Activated CD4-positive, alpha-beta memory T cell treated with anti-CD3 and anti-CD28 coated beads, Interleukin-2, amount 10 ng/mL, durations not matched to agents 7 days and 5 days (primary cell): ENCODE measurements at places on chromosomes 13 and 19. TPM values are rescaled to one million over a fixed set of nuclear protein-coding genes. Genes with fewer than 3 reads are reported as not detected.

MYPOP gene
- 12.5 TPM for total RNA-seq

RCBTB1 gene
- 19.0 TPM for total RNA-seq

ZNF565 gene
- 2.0 TPM for total RNA-seq

GRIN2D gene
- 0.18 TPM for total RNA-seq

RNF17 gene
- not detected for total RNA-seq

TMPRSS9 gene
- total RNA-seq = not detected

ZNF724 gene
- total RNA-seq = 10.5 TPM

SEMA6B gene
- total RNA-seq = not detected

GRCh38 chr13:90746230-90746629, 601.3 kb upstream of the MIR17HG start:
- no peaks in the 10 kb centered on the region for H3K27me3 ChIP-seq
- H3K27ac ChIP-seq = no peak overlapping the region
- H3K4me3 ChIP-seq = no peak overlapping the region

DNA sequence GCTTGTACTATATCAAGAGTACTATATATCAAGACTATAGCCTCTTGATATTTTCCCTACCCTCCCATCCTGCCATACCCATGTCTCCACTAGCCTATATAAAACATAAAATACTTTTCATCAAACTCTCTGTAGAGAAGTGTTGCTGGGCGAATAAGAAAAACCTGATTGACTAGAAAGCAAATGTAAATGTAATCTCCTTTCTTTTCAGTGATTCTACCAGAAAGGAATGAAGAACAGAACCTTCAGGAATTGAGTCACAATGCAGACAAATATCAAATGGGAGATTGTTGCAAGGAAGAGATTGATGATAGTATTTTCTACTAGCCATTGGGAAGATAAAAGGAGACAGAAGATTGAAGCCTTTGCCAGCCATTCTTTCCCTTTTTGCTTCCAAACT, 89.2 kb downstream of the KCNRG start:
- no peak for DNase-seq
- H3K27ac ChIP-seq = no peak overlapping the region
- no peak overlapping the region for H3K4me3 ChIP-seq
- H3K27me3 ChIP-seq = no peaks in the 10 kb centered on the region
- peaks cover 9% of the 10 kb centered on the region for H3K36me3 ChIP-seq

GRCh38 chr13:66036024-66036614, 1194.0 kb downstream of the PCDH9 start:
- DNase-seq = no peak
- no peak overlapping the region for H3K4me3 ChIP-seq
- no peaks in the 10 kb centered on the region for H3K36me3 ChIP-seq
- H3K4me1 ChIP-seq = no peaks in the 10 kb centered on the region
- H3K27ac ChIP-seq = no peak overlapping the region

- H3K27me3 ChIP-seq = no peaks in the 10 kb centered on the region
- DNase-seq = no peak
- no peaks in the 10 kb centered on the region for H3K4me1 ChIP-seq
- no peak overlapping the region for H3K27ac ChIP-seq
These were observed 845.1 kb downstream of the DACH1 start for GRCh38 chr13:71021825-71022422.

- H3K4me3 ChIP-seq = no peak overlapping the region
- no peaks in the 10 kb centered on the region for H3K4me1 ChIP-seq
- no peaks in the 10 kb centered on the region for H3K36me3 ChIP-seq
These were observed 100.2 kb downstream of the FGF9 start for GRCh38 chr13:21771075-21771474.

DNA sequence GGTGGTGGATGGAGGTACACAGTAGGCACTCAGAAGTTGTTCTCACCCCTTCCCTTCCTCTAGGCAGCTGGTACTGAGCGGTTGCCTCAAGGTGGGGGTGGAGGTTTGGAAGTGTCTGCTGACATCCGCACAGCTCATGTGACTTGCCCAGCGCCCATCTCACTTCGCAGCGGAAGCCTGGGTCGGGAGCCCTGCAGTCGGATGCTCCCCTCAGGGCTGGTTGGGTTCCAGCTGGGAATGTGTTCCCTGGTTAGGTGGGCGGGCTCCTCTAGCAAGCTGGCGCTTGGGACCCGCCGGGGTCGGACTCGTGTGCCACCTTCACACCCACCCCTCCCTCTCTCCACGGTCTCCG, 10.2 kb downstream of the PPP1R37 start:
- H3K4me3 ChIP-seq = peak overlapping the region; percentile 51
- peak; percentile 59 for DNase-seq
- H3K4me1 ChIP-seq = peaks cover 33% of the 10 kb centered on the region
- no peaks in the 10 kb centered on the region for H3K36me3 ChIP-seq
- H3K27me3 ChIP-seq = no peaks in the 10 kb centered on the region

DNA sequence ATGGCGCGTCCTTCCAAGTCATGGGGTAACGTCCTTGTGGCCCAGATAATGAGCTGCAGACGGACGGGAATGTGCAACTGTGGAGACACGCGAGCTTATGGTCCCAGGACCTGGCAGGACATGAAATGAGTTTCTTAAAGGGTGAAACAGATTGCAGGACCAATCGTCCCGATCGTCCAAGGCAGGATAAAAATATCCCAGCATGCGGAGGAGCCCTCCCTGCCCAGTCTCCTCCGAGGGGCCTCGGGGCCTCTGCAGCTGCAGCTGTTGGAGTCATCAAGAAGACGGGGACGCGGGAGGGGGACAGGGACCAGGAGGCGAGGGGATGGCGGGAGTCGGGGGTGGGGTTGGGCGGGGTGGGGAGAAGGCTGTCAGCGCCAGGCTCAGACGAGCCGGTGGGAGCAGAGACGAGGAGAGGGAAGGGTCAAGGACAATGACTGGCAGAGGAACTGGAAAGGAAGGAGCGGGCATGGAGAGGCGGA, 14.4 kb upstream of the GARIN5A start:
- peaks cover 10% of the 10 kb centered on the region for H3K4me1 ChIP-seq
- H3K27me3 ChIP-seq = no peaks in the 10 kb centered on the region
- H3K36me3 ChIP-seq = peaks cover 2% of the 10 kb centered on the region
- DNase-seq = no peak
- no peak overlapping the region for H3K4me3 ChIP-seq

DNA sequence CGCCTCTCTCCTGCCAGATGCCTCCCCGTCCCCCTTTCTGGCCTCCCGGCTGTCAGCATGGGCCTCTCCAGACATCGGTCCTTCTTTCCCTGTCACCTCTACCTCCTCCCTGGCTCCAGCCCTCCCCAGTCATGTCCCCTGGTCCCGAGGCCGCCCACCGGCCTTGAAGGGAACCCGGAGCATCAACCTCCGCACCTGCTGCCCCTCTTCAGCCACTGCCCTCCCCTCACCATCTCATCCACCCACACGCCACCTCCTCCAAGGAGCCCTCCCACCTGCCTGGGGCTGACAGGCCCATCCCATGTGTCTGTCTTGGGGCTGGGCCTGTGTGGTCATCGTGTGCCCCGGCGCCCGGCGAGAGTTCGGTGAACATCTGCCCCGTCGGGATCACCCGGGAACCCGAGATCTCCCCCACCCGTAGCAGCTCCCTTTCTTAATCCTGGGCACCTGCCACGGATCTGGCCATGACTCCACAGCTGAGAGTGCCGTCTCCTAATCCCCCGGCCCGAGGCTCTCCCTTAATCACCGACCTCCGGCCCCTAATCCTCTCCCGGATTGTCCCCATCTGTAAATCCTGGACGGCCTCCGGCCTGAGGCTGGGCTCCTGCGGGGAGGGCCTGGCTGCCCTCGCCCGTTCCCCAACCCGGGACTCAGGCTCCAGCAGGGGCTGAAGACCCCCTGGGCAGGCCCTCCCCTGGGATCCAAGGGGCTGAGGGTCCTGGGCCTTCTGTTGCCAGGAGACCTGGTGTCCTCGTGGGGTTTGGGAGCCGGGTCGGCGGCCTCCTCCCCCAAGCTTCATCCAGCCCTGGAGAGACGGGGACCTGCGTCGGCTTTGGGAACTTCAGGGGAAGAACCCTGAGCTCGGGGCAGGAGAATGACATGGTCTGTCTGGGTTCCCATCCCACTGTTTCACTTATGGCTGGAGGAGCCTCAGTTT, 5.9 kb downstream of the HCN2 start:
- H3K4me1 ChIP-seq = peaks cover 3% of the 10 kb centered on the region
- no peak overlapping the region for H3K27ac ChIP-seq
- no peaks in the 10 kb centered on the region for H3K36me3 ChIP-seq
- H3K4me3 ChIP-seq = no peak overlapping the region

DNA sequence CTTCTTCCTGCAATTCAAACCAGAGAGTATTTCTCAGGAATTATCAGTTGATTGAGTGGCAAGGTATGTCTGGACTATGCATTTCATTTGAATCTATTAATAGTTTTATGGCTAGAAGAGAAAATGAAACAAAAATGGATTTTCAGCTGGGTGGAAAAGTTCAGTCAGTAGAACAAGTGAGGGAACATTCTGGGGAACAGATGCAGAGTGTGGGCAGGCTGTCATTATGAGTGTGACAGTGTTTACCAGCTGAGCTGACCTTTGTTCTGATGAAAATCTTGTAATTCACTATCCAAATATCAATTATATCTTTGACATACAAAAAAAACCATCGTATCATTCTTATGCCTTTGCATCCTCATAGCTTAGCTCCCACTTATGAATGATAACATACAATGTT, 2.6 kb upstream of the CLC start:
- H3K4me3 ChIP-seq = peak overlapping the region; percentile 60
- H3K4me1 ChIP-seq = peaks cover 50% of the 10 kb centered on the region
- peaks cover 10% of the 10 kb centered on the region for H3K27me3 ChIP-seq

GRCh38 chr13:81987677-81988357, 1646.9 kb upstream of the SPRY2 start:
- no peaks in the 10 kb centered on the region for H3K36me3 ChIP-seq
- H3K4me1 ChIP-seq = no peaks in the 10 kb centered on the region
- H3K4me3 ChIP-seq = no peak overlapping the region

- no peaks in the 10 kb centered on the region for H3K27me3 ChIP-seq
- DNase-seq = no peak
- H3K27ac ChIP-seq = no peak overlapping the region
- no peaks in the 10 kb centered on the region for H3K4me1 ChIP-seq
These were observed 1541.1 kb downstream of the UQCRFS1 start for GRCh38 chr19:27671876-27672275.

DNA sequence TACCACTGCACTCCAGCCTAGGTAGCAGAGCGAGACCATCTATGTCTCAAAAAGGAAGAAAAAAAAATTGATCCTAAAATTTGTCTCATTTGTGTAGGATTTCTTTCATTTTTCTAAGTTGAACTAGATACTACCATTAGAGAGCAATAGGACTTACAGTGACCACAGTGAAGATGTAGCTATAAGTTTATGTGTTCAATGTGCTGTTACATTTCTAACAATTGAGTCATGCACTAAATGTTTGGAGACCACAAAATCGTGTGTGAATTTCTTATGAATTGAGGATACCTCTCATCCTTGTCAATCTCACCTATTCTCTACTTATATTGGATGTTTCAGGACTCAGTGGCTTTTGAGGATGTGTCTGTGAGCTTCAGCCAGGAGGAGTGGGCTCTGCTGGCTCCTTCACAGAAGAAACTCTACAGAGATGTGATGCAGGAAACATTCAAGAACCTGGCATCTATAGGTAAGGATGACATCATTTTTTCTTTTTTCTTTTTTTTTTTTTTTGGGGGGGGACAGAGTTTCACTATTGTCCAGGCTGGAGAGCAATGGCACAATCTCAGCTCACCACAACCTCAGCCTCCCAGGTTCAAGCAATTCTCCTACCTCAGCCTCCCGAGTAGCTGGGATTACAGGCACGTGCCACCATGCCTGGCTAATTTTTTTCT, 12.8 kb downstream of the ZNF791 start:
- H3K36me3 ChIP-seq = peaks cover 73% of the 10 kb centered on the region
- H3K4me1 ChIP-seq = peaks cover 6% of the 10 kb centered on the region
- no peaks in the 10 kb centered on the region for H3K27me3 ChIP-seq
- no peak overlapping the region for H3K4me3 ChIP-seq
- DNase-seq = no peak

GRCh38 chr13:20740021-20740420, 33.7 kb downstream of the EEF1AKMT1 start:
- DNase-seq = no peak
- no peak overlapping the region for H3K4me3 ChIP-seq
- peaks cover 9% of the 10 kb centered on the region for H3K36me3 ChIP-seq
- no peaks in the 10 kb centered on the region for H3K4me1 ChIP-seq

DNA sequence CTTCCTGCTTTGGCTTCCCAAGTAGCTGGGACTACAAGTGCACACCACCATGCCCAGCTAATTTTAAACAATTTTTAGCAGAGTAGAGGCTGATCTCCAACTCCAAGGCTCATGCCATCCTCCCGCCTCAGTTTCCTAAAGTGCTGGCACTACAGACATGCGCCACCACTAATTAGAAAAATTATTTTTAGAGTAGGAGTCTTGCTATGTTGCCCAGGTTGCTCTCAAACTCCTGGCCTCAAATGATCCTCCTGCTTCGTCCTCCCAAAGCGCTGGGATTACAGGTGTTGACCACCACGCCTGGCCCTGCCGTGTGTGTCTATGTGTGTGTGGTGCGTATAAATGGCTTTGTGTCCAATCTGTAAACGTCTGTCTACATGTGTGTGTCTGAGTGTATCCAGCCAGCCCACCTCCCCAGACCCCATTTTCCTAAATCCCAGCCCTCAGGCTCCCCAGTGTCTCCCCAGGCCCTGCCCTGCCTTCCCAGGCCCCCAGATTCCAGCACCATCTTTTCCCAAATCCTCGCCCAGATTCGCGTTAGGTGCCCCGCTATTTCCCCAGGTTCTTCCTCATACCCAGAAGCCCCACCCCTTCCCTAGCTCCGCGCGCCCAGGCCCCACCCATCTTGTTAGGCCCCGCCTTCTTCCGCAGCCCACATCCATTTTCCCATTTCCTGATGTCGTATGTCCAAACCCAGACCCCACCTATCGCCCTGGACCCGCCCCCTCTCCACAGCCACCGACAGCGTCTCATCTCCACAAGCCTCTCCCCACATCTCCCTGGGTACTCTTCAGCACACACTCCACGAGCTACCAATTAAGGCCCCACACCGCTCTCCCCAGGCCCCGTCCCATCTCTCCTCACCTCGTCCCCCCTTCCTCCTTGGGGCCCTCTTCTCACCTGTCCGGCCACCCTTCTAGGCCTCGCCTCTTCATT, 24.9 kb downstream of the SLC8A2 start:
- peaks cover 69% of the 10 kb centered on the region for H3K27me3 ChIP-seq
- H3K27ac ChIP-seq = no peak overlapping the region
- H3K4me1 ChIP-seq = peaks cover 45% of the 10 kb centered on the region
- H3K4me3 ChIP-seq = peak overlapping the region; percentile 46
- no peaks in the 10 kb centered on the region for H3K36me3 ChIP-seq

DNA sequence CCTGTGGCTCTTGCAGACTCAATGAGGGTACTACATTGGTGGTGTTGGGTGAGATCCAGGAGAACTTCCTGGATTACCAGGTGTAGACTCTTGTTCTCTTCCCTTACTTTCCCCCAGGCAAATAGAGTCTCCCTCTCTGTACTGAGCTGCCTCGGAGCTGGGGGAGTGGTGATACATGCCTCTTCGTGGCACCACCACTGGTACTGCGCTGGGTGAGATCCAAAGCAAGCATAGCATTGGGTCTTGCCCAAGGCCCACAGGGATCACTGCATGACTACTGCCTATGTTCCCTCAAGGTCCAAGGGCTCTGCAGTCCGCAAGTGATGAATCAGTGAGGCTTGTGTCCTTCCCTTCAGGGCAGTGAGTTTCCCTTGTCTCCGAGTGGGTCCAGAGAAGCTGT, 81.6 kb downstream of the COG6 start:
- H3K4me3 ChIP-seq = no peak overlapping the region
- H3K4me1 ChIP-seq = no peaks in the 10 kb centered on the region
- no peak overlapping the region for H3K27ac ChIP-seq
- H3K36me3 ChIP-seq = peaks cover 36% of the 10 kb centered on the region

- no peak overlapping the region for H3K27ac ChIP-seq
- H3K36me3 ChIP-seq = no peaks in the 10 kb centered on the region
- DNase-seq = no peak
- no peaks in the 10 kb centered on the region for H3K4me1 ChIP-seq
These were observed 90.4 kb downstream of the COL4A1 start for GRCh38 chr13:110216398-110217041.

GRCh38 chr13:92297971-92298942, 899.8 kb downstream of the GPC5 start:
- no peak for DNase-seq
- H3K4me3 ChIP-seq = no peak overlapping the region
- H3K27me3 ChIP-seq = no peaks in the 10 kb centered on the region
- no peaks in the 10 kb centered on the region for H3K4me1 ChIP-seq
- H3K36me3 ChIP-seq = no peaks in the 10 kb centered on the region
- H3K27ac ChIP-seq = no peak overlapping the region
